Naive thymus-derived CD4-positive, alpha-beta T cell (primary cell): ENCODE measurements at places on chromosomes 6 and 20. TPM values are rescaled to one million over a fixed set of nuclear protein-coding genes. Genes with fewer than 3 reads are reported as not detected.

Gene HLA-DRA
- polyA plus RNA-seq = 11.0 TPM

Gene FNDC11
- 0.90 TPM for polyA plus RNA-seq

Gene SGK2
- not detected for polyA plus RNA-seq

Gene TSHZ2
- 7.7 TPM for polyA plus RNA-seq

Gene RCAN2
- polyA plus RNA-seq = not detected

DNA sequence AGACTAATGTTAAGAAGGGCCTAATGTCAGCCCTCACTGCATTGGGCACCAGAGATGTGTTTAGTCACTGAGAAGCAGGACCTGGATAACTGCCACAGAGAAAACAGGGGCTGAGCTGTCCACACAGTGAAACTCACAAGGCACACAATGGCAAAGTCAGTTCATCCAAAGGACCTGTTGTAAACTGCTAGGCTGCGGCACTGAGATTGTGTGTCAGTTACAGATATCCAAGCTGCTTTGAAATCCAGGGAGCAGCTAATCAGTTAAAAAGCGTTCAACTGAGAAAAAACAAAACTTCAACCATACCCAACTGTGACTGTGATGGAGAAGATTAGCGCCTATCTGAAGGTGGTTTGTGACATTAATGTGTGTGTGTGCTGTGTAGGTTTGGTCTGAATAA lies 27.8 kb upstream of the TMEM14A start:
- H3K36me3 ChIP-seq = no peaks in the 10 kb centered on the region
- H3K4me1 ChIP-seq = no peaks in the 10 kb centered on the region
- DNase-seq = no peak
- no peak overlapping the region for H3K4me3 ChIP-seq

DNA sequence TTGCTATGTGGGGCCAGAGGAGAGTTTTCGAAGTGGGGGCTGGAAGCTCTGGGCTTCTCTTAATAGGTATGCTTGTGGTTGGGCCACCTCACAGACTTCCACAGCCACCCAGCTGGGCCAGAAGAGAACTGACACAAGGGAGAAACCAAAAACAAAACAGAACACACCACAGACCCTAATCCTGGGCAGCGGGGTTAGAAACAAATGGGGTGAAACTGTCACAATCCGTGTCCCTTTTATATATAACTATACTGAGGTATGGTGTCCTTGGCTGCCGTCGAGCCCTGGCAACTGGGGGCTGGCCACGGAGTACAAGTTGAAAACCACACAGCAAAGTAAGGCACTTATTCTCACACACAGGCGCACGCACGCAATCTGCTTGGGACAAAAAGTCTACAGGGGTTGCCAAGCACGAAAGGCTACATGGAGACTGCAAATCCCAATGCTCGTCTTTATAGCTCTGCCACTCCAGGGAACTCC lies 78.3 kb downstream of the TRAM2 start:
- H3K4me3 ChIP-seq = no peak overlapping the region
- H3K36me3 ChIP-seq = no peaks in the 10 kb centered on the region
- H3K4me1 ChIP-seq = no peaks in the 10 kb centered on the region
- H3K27ac ChIP-seq = no peak overlapping the region
- DNase-seq = no peak
